Bronchial smooth muscle cell (primary cell): ENCODE measurements at places on chromosomes 5 and 9. TPM values are rescaled to one million over a fixed set of nuclear protein-coding genes. Genes with fewer than 3 reads are reported as not detected.

Gene FBP1
- not detected in 2 replicates for total RNA-seq

Gene SLC34A3
- total RNA-seq = not detected in 2 replicates

Gene FIBCD1
- 6.7 and 9.3 TPM in 2 replicates for total RNA-seq

Gene SLC6A3
- total RNA-seq = under 0.01 TPM in 1 of 2 replicates, not detected in the other

Gene IL7R
- 0.17 and 0.79 TPM in 2 replicates for total RNA-seq

Gene BHMT2
- 4.4 and 4.6 TPM in 2 replicates for total RNA-seq

Gene CDH10
- 0.32 TPM in 1 of 2 replicates, not detected in the other for total RNA-seq

Gene SCGB3A2
- not detected in 2 replicates for total RNA-seq

Gene CDHR2
- 0.09 and 0.32 TPM in 2 replicates for total RNA-seq

Gene OSMR
- total RNA-seq = 20.1 and 36.3 TPM in 2 replicates

Gene KIAA1958
- 0.32 and 0.34 TPM in 2 replicates for total RNA-seq

Gene SOHLH1
- total RNA-seq = not detected in 2 replicates

Gene SYK
- under 0.01 TPM in 1 of 2 replicates, not detected in the other for total RNA-seq

Gene KCNMB1
- not detected in 2 replicates for total RNA-seq

Gene MRPL36
- total RNA-seq = 58.3 and 68.9 TPM in 2 replicates

Gene PCDHGA6
- 2.4 and 3.9 TPM in 2 replicates for total RNA-seq

Gene TMEM252
- not detected in 2 replicates for total RNA-seq

Gene SERF1A
- 0.69 and 5.0 TPM in 2 replicates for total RNA-seq

Gene MPDZ
- total RNA-seq = 11.2 and 39.6 TPM in 2 replicates

Gene SMIM33
- total RNA-seq = not detected in 2 replicates

Gene TENT4A
- 7.1 and 7.8 TPM in 2 replicates for total RNA-seq

Gene PCDH12
- total RNA-seq = under 0.01 TPM in 1 of 2 replicates, not detected in the other

Gene ARID3C
- total RNA-seq = not detected in 2 replicates

Gene C1QTNF3
- total RNA-seq = 1.1 and 1.3 TPM in 2 replicates

Gene PCDHGA10
- 2.3 and 7.1 TPM in 2 replicates for total RNA-seq

Gene SMIM32
- total RNA-seq = not detected in 2 replicates

Gene WNT8A
- not detected in 2 replicates for total RNA-seq

Gene SLC34A1
- total RNA-seq = under 0.01 TPM in 1 of 2 replicates, not detected in the other

Gene PKD2L2
- not detected in 2 replicates for total RNA-seq

Gene INSL4
- total RNA-seq = not detected in 2 replicates

Gene VCAN
- 388 and 432 TPM in 2 replicates for total RNA-seq

Gene HK3
- 0.09 TPM in 1 of 2 replicates, not detected in the other for total RNA-seq

Gene KIF4B
- under 0.01 and 0.09 TPM in 2 replicates for total RNA-seq

Gene OMD
- 0.95 and 1.1 TPM in 2 replicates for total RNA-seq

Gene RANBP17
- 7.2 and 12.9 TPM in 2 replicates for total RNA-seq

Gene COQ4
- 13.7 and 14.5 TPM in 2 replicates for total RNA-seq

Gene SLC46A2
- not detected in 2 replicates for total RNA-seq

Gene BTNL8
- not detected in 2 replicates for total RNA-seq
